ENCODE measurements at places on chromosomes 4 and X.
A peak's percentile ranks its signal among the peaks of the same experiment; 100 is the strongest.

- H3K4me3 ChIP-seq, result no peak overlapping the region
- H3K4me1 ChIP-seq, result no peaks in the 10 kb centered on the region
- no peaks in the 10 kb centered on the region for H3K36me3 ChIP-seq
- no peaks in the 10 kb centered on the region for H3K27me3 ChIP-seq
Measured at GRCh38 chr4:139599594-139600374, 43.8 kb upstream of the SETD7 start.

DNA sequence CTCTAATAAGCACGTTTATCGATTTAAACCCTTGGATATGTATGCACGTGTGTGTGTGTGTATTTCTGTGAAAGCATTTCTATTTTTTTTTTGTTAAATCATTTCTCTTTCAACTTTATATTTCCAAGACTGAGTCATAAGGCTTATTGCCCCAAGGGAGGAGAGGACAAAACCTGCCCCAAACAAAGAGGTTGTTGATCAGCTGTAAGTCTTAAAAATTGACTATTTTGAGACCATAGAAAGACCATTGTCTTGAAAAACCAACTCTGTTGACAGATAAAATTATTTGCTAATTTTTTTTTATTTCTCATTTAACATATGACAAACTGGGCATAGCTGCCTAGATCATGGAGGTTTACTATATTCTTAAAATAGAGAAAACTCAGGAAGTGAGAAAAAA lies 222.4 kb downstream of the FMR1NB start:
- H3K4me1 ChIP-seq, result no peaks in the 10 kb centered on the region
- no peak overlapping the region for H3K4me3 ChIP-seq
- no peak for DNase-seq
- H3K27me3 ChIP-seq, result no peaks in the 10 kb centered on the region
- no peak overlapping the region for H3K27ac ChIP-seq
- no peaks in the 10 kb centered on the region for H3K36me3 ChIP-seq

DNA sequence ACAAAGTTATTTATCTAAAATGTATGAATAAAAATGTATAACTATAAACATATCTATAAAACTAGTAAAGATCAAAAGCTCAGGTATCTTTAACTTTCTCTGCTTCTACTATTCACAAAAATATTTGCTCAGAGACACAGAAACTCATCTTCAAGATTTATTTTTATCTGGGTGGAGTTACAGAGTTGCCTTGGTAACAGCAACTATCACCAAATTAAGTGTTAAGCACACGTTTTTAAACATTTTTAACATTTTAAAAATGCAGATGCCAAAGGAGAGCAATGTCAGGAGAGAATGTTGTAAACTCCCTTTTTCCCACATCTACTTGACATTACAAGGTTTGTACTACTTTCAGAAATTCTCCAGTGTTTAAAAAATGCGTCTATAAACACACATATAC lies 71.4 kb downstream of the SNCA start:
- H3K4me3 ChIP-seq, result no peak overlapping the region
- H3K27me3 ChIP-seq, result no peaks in the 10 kb centered on the region
- H3K36me3 ChIP-seq, result no peaks in the 10 kb centered on the region
- no peaks in the 10 kb centered on the region for H3K4me1 ChIP-seq
- no peak for DNase-seq

DNA sequence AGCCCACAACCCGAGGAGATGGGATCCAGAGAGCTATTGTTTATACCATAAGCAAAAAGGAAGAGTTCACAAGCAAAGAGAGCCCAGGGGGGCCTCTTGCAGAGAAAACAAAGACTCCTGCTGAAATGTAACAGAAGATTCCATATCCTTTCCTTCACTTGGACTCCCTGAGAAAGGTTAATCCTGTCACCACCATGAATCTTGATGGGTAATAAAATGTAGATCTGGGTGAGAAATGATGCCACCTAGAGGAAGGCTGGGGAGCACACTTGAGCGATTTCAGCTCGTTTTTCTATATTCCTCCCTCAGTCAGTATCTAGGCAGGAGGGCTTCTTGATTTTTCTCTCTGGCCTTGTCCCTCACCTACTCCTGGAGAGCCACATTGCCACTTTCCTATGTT lies 10.2 kb upstream of the KCNE5 start:
- H3K4me1 ChIP-seq, result no peaks in the 10 kb centered on the region
- H3K4me3 ChIP-seq, result no peak overlapping the region
- H3K27ac ChIP-seq, result no peak overlapping the region
- no peaks in the 10 kb centered on the region for H3K36me3 ChIP-seq

DNA sequence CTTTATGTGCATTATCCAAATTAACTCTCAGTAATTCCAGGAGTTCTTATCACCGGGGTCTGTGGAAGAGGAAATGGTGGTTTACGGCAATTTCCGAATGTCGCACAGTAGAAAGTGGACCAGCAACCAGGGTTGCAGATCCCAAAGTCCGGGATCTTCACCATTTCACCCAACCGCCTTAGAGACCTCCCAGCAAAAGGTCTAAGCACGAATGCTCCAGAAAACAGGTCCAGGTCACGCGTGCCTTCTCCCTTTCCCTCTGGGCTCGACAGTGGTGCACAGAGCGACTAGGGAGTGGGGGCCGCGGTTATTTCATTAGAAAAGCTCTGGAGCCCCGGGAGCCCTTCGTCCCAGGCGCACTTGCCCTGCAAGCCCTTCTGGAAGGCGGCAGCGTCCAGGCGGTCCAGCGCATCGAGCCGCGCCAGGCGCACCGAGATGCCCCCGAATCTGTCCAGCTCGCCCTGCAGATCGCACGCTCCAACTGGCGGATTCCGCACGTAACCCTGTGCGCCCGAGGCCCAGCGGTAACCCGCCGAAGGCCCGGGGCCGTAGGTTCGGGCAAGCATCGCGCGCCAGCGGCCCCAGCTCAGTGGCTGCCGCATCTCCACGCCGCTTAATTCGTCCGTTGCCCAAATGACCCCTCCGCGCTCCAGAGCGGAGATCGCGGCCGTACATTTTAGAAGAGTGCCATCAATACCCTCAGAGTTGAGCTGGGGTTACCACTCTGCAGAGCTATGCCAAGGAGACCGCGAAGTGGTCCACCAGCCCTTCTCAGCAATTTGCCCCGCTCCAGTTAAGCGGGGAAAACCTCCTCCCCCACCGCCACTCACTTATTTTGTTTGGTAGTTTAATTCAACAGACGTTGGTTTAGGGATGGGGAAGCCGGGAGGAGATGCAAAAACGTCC lies at the start of gene NUDT6:
TSS of gene NUDT6 (minus strand) at position 627 of the 906 bp plus-strand sequence. CDS start at position 602, 25 bp downstream.
- H3K4me1 ChIP-seq, result peaks cover 9% of the 10 kb centered on the region
- H3K27ac ChIP-seq, result peak within 1 kb of the TSS; percentile 80
- H3K27me3 ChIP-seq, result no peaks in the 10 kb centered on the region
- DNase-seq, result peak; percentile 78

Data from heart left ventricle (tissue), 16 donors.